Naive thymus-derived CD4-positive, alpha-beta T cell (primary cell): ENCODE measurements at places on chromosomes 3 and 15. TPM values are rescaled to one million over a fixed set of nuclear protein-coding genes. Genes with fewer than 3 reads are reported as not detected.

NRROS gene
- 1.3 TPM for polyA plus RNA-seq

- DNase-seq, result no peak
Measured at GRCh38 chr15:78244101-78244500, 9.7 kb upstream of the ACSBG1 start.

DNA sequence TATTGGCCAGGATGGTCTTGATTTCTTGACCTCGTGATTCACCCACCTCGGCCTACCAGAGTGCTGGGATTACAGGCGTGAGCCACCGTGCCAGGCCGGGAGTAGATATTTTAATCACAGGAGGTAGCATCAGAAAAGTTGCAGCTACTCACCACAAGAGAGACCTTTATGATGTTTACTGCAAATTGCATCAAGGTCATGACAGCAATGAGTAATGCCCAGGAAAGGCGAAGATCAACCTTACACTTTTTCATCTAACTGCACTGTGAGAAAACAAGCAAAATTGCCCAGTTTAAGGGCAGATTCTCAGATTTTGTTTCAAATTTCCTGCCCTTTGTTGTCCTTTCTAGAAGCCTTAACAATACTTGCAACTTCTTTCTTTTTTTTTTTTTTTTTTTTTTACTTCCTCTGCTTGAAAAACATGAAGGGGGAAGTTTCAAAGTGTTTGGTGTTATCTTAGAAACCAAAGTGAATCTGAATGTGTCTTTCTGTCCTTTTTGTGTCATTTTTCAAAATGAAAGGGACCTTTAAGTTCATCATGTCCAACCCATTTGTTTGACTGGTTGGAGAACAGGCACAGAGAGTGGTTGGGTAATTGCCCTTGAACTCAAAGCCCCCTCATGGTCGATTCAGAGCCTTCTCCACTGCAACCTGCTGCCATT is 25.0 kb downstream of the TGFBR2 start:
- DNase-seq, result peak; percentile 80

DNA sequence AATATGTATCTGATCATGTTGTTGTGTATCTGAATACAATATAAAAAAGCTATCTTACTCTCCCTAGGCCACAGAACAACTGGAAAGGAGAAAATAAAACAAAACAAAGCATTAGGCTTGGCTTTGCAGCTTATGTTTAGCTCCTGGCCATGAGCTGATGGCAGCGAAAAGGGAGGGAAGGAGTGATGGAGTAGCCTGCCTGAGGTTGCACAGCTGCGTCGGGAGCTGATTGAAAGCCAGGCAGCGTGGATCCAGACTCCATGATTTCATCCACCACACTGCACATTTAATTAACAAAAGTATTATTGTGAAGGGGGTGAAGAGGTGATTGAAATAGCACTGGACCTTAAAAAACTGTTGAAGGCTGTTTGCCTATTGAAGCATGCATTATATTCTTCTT is 212.2 kb downstream of the GABRG3 start:
- no peak for DNase-seq

COL6A5 gene
- not detected for polyA plus RNA-seq

RHO gene
- polyA plus RNA-seq, result not detected

GRCh38 chr3:109035082-109035481 is 81.4 kb upstream of the GUCA1C start:
- no peak for DNase-seq

RUBCN gene
- polyA plus RNA-seq, result 40.2 TPM

TRAK1 gene
- polyA plus RNA-seq, result 4.8 TPM

GRCh38 chr3:123105201-123106189 is 38.7 kb downstream of the PDIA5 start:
- DNase-seq, result no peak

- no peak for DNase-seq
Measured at GRCh38 chr3:59040902-59041301, 8.9 kb downstream of the CFAP20DC start.

PSTPIP1 gene
- 29.1 TPM for polyA plus RNA-seq

HHATL gene
- polyA plus RNA-seq, result not detected

- no peak for DNase-seq
Measured at GRCh38 chr15:100766243-100767000, 113.2 kb upstream of the ALDH1A3 start.

DNA sequence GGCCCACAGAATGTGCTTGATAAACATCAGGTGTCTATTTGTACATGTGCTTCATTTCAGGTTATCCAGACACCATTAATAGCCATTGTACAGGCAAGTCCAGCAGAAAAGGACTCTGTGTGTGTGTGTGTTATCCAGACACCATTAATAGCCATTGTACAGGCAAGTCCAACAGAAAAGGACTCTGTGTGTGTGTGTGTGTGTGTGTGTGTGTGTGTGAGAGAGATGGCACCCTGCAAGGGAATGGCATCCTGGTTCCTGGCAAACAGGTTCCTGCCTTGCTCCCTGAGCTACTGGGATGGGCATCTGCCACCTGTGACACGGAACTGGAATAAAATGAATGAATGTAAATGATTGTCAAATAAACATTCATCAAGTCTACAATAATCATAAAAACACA is 11.7 kb downstream of the SUCLG2 start:
- no peak for DNase-seq

DNA sequence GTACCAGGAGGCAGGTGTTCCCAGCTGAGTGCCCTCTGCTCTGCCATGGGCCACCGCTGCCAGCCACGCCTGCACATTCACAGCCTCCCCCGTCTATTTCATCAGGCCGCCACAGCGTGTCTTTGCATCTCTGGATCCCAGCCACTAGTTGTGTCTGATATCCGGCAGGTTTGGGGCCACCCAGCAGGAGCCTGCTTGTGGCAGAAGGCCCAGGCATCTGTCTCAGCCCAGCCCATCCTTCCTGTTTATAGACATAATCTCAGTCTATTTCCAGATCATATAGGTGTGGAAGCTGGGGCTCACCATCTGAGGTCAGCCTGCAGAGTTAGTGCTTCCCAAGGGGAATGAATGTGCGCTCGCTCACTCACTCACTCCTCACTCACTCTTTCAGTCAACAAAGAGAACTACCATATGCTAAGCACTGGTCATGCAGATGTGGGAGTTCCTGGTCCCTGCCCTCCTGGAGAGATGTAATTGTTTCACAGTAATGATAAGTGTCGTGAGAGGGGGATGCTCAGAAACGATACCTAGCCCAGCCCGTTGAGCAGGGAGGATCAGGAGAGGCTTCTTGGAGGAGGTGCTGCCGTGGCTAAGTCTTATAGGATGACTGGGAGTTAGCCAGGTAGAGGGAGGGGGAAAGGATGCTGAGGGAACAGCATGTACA is 60.6 kb downstream of the FGD5 start:
- no peak for DNase-seq

TF gene
- polyA plus RNA-seq, result not detected

TTLL13 gene
- not detected for polyA plus RNA-seq

EPHA6 gene
- not detected for polyA plus RNA-seq

- DNase-seq, result peak; percentile 55
Measured at GRCh38 chr3:13461169-13462124, 18.7 kb upstream of the HDAC11 start.

GRCh38 chr3:171201825-171202224 is 175.3 kb upstream of the SLC2A2 start:
- DNase-seq, result no peak

ECE2 gene
- polyA plus RNA-seq, result not detected

DNA sequence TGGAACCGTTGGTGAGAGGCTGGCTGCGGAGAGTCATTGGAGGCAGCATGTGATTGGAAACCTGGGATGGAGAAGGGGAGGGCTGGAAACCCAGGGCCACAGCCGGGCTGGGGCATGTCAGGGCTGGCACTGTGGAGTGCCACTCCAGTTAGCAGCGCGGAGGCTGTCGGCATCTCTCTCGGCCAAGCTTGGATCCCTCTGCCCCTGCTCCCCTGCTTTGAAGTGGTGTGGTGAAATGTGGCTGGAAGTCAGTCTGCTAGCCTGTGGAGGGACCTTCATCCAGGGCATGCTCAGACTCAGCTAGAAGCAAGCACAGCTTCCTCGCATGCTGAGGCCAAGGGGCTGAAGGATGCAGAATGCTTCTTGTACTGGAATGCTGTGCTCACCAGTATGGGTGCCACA is 13.5 kb downstream of the SLCO3A1 start:
- DNase-seq, result no peak

GRCh38 chr15:59528961-59529402 is 82.6 kb upstream of the GCNT3 start:
- DNase-seq, result peak; percentile 65

GRCh38 chr3:117455782-117456181 is 746.2 kb downstream of the TUSC7 start:
- DNase-seq, result no peak

DNA sequence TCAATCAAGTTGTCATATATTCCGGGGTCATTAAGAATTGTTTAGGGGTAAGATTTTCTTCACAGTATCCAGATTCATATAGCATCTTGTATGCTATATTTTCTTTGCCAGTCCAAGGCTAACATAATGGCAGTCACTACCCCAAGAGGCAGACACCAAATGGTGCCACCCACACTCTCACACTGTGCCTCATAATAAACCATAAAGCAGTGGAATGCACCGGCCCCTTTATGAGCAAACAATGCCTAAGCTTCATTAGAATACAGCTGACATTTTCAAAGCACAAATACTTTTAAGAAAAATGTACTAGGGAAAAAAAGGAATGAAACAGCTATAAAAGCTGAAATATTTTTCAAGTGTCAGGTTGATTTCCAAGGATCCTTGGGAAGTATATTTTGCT is 121.6 kb downstream of the TFDP2 start:
- DNase-seq, result peak; percentile 3

GRCh38 chr3:163071713-163072112 is 1575.1 kb downstream of the OTOL1 start:
- DNase-seq, result no peak
